MV-4-11 (cell line): ENCODE measurements at places on chromosomes 5 and 9.

DNA sequence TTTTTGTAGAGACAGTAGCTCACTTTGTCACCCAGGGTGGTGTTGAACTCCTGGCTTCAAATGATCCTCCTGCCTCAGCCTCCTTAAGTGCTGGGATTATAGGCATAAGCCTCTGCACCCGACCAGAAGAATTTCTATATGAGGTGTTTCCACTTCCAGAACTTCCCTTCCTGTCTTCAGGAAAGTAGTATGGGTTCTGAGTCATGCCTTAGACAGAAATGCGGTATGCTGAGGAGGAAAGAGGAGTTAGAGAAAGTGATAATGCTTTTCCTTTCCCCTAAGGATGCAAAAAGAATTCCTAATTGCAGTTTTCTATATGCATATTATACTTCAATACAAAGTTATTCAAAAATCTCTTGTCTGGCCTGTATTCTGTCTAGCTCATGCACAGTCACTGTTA lies 16.4 kb upstream of the ADAMTSL1 start:
- no peak for DNase-seq

- DNase-seq = no peak
Measured at GRCh38 chr5:149580808-149581191, 498 bp upstream of the ARHGEF37 start.

- no peak for DNase-seq
Measured at GRCh38 chr9:134491856-134492255, 149.7 kb upstream of the COL5A1 start.

DNA sequence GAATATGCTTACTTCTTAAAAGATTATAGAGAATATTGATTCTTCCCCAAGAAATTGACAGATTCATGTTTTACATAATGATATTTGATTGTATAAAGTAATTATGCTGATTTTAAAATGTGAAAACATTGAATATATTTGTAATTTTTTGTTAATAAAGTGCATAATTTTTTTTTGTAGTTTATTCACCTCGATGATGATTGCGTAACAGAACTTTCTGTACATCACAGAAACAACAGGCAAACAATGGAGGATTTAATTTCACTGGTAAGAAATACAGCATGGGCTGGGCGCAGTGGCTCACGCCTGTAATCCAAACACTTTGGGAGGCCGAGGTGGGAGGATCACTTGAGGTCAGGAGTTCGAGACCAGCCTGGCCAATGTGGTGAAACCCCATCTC lies 70.1 kb downstream of the MELK start:
- no peak for DNase-seq

- peak; percentile 2 for DNase-seq
Measured at GRCh38 chr5:108924457-108924961, 176.8 kb downstream of the FER start.

DNA sequence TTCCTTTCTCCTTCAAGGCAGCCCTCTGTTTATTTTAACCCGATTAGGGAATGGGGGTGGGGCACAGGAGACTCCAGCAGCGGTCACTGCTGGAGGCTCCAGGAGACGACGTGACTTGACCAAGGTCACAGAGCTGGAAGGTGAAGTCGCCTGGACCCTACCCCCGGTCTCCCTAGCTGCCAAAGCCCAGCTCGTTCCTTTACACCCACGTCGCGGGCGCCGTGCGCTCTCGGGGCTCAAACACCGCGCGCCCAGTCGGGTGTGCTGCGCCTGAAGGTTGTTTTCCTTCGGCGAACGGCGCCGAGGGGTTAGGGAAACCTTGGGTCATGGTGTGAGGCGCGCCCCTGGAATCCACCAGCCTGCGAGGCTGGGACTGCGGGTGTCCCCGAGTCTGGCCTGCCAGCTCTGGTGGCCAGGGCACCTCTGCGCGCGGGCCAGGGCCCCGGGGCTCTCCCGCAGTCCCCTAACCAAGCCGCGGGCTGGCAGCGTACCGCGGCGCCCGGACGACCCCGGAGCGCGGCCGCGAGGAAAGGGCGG lies 747 bp upstream of the UNC5A start:
- no peak for DNase-seq

GRCh38 chr9:113738893-113739604 lies 137.1 kb upstream of the ZNF618 start:
- no peak for DNase-seq

DNA sequence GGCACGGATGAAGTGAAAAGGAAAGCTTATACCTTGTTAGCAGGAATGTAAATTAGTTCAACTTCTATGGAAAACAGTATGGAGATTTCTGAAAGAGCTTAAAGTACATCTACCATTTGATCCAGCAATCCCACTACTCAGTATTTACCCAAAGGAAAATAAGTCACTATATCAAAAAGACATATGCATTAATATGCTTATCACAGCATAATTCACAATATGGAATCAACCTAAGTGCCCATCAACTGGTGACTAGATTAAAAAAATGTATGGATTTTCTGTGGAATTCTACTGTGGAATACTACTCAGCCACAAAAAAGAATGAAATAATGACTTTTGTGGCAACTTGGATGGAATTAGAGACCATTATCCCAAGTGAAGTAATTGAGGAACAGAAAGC lies 279.6 kb downstream of the GABRB2 start:
- no peak for DNase-seq

DNA sequence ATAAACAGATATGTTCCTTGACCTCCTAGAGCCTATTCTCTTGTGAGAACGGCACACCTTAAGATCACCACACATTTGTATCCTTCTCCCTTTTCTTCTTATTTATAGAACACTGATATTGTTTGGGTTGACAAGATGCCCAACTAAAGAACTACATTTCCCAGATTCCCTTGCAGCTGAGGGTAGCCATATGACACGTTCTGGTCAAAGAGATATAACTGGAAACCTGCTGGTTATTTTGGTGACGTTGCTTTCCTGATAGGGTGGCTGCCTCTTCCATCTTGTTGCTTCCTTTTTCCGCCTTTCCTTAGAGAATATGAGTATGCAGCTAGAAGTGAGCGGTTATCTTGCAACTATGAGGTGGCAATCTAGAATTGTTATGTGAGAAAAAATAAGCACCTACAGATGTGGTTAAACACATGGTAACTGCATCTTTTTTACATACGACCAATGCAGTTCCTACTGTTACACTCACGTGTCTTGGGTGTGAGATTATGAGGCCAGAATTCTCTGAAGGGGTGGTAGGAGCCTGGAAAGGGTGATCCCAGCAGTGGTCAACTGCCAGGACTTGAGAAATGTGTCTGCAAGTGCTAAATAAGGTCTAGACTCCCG lies 72.9 kb downstream of the SEC61B start:
- DNase-seq = no peak
